ENCODE measurements at places on chromosomes 2 and 18.
A peak's percentile ranks its signal among the peaks of the same experiment; 100 is the strongest.

DNA sequence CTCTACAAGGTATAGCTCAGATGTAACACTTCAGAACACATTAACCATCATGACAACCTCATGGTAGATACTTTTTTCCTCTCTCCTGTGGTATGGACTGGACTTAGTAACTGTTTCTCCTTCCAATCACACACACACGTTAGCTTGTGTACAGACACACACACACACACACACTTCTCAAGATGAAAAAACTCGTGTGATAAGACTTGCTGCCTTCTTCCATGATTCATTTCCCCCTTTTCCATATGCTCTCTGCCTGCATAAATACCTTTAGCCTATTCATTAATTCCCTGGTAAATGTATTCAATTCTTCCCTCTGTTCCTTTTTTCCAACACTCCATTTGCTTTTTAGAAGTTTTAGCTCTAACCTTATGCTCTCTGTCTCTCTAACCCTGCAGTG lies 118.9 kb upstream of the TANK start:
- no peak for DNase-seq

DNA sequence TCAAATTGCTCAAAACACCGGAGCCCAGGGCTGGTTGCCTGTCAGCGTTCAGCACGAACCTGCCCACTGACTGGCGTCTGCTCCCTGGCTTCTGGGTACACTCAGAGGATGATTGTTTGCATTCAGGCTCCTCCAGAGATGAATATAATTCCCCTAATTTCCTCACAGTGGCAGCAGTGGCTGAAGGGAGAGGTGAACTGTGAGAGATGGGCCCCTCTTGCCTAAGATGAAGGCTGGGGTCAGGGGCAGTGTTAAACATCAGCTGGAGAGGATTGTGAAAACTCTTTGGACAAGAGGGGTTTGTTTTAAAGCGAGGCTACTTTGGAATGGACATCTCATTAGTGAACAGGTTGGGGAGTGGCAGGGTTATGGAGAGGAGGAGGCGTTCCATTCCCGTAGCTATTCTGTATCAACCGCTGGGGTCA lies 31.0 kb downstream of the TCF7L1 start:
- no peak for DNase-seq

- DNase-seq, result no peak
These were observed 55.0 kb downstream of the ARHGAP25 start for GRCh38 chr2:68789603-68790002.

DNA sequence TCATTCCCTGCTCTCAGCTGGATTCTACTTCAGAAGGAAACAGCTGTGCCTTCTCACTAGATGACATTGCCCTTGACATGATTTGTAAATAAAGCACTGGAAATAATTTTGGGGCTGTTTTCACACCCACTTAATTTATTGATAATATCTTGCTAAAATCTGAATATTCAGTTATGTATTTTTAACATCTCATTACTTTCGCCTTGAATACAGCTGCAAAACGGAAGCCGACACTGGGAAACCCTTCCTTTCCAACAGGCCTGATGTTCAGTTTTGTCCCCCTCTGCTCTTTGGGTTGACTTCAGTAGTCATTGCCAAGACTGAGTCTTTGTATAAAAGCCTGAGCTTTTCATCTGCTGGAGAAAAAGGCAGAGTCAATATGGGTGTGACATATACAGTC lies 82.7 kb downstream of the DOCK10 start:
- no peak for DNase-seq

- peak; percentile 48 for DNase-seq
These were observed 38.1 kb upstream of the STAT1 start for GRCh38 chr2:191051825-191052778.

- DNase-seq, result no peak
These were observed 39.6 kb downstream of the DOCK10 start for GRCh38 chr2:225002656-225003045.

- no peak for DNase-seq
These were observed 113.2 kb upstream of the DLX2 start for GRCh38 chr2:172215936-172216335.

DNA sequence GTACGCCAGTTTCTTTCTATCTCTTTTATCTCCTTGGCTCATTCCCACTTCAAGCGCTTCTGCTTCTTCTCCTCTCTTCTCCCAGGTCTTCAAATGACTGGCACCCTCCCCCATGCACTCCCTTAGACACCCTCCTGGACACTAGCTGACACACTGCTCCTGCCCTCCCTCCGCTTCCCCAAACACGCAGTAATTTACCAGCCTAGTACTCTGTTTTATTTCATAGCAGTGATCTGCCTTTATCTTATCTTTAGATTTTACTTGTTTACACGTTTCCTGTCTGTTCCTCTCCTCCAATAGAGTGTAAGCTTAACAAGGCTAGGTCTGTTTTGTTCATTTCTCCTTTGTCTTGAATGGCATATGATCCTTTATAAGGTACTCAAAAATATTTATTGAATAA lies 93.9 kb downstream of the SCN3A start:
- no peak for DNase-seq

DNA sequence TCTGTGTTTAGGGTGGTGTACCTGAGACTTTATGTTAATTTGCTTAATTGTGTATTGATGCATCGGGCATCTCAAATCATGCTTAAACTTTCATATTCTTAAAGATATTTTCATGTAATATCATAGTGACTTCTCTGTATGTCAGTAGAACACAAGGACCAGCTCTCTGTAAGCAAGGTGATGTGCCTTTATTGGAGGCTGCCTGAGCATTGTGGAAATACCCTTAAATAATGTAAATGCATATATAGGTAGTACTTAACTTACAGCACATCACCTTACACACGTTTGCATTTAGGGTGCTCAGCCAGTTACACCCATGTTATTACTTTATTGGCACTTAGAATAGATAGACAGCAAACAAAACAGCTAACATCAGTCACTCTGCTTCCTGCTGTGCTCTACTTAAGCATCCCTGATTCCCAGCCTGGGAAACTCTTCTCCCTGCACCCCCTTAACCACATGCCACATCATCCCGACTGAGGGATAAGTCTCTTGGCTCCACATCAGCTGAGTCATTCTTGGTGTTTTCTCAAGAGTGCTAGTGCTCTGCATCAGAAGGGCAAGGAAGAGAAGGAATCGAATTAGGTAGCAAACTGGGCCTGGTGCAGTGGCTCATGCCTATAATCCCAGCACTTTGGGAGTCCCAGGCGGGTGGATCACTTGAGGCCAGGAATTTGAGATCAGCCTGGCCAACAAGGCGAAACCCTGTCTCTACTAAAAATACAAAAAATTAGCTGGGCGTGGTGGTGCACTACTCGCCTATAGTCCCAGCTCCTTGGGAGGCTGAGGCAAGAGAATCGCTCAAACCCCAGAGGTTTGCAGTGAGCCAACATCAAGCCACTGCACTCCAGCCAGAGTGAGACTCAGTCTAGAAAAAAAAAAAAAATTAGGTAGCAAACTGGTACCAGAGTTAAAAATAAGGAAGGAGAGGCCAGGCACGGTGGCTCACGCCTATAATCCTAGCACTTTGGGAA lies 108.7 kb downstream of the MAP3K20 start:
- DNase-seq, result peak; percentile 32

GRCh38 chr2:65495251-65495877 lies 63.0 kb upstream of the SPRED2 start:
- DNase-seq, result peak; percentile 21

- DNase-seq, result no peak
These were observed 572 bp upstream of the ZNF516 start for GRCh38 chr18:76495435-76496193.

DNA sequence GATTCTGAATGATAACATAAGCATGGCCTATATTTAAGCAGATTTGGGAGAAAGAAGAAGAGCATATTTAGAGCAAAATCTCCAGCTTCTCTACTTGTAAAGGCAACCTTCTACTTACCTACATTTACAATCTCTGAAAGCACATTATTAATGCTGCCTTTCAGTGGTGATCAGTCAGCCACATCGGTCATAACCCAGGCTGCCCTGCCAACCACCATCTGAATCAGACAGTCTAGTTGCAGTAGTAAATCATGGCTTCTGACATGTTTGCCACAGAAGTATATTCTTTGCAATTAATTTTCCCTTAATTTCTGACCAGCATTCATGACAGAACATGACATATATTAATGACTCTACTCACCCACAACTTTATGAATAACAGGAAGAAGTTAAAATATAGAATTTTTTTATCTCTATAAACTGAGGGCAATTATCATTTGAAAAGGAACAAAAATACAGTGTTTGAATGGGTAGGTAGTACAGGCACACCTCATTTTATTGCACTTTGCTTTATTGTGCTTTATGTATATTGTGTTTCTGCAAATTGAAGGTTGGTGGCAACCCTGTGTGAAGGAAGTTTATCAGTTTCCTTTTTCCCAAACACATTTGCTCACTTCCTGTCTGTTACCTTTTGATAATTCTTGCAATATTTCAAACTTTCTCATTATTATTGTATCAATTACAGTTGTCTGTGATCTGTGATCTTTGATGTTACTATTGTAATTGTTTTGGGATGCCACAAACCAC lies 531.6 kb upstream of the CHAC2 start:
- DNase-seq, result no peak

- no peak for DNase-seq
These were observed 215.6 kb upstream of the TNP1 start for GRCh38 chr2:217075268-217076057.

DNA sequence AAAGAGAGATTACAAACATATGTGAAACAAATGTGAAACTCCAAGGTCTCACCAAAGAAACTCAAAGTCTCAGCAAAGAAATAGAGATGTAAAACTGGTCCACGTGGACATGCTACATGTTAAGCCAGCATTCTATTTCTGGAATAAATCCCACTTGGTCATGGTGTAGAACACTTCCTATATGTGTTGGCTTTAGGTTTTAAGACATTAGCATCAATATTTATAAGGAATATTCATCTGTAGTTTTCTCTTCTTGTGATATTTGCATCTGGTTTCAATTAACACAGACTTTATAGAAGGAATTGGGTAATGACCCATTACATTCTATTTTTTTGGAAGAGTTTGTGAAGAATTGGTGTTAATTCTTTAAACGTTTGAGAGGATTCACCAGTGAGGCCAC lies 133.1 kb downstream of the COPS8 start:
- no peak for DNase-seq

Data from pons (tissue), 1 donor.